Natural killer cell (primary cell): ENCODE measurements at places on chromosomes 7 and 10. TPM values are rescaled to one million over a fixed set of nuclear protein-coding genes. Genes with fewer than 3 reads are reported as not detected.

The PNLIPRP3 gene
- total RNA-seq, result not detected

The HKDC1 gene
- 0.50 TPM for total RNA-seq

The JAKMIP3 gene
- 0.20 TPM for total RNA-seq

The LIPN gene
- total RNA-seq, result 0.66 TPM

The VAX1 gene
- total RNA-seq, result not detected

The SPDYE2B gene
- total RNA-seq, result not detected

The UCMA gene
- total RNA-seq, result not detected

The PTPRN2 gene
- 1.3 TPM for total RNA-seq

The C10orf67 gene
- total RNA-seq, result not detected

The BLNK gene
- 4.0 TPM for total RNA-seq

The NME8 gene
- 23.5 TPM for total RNA-seq

DNA sequence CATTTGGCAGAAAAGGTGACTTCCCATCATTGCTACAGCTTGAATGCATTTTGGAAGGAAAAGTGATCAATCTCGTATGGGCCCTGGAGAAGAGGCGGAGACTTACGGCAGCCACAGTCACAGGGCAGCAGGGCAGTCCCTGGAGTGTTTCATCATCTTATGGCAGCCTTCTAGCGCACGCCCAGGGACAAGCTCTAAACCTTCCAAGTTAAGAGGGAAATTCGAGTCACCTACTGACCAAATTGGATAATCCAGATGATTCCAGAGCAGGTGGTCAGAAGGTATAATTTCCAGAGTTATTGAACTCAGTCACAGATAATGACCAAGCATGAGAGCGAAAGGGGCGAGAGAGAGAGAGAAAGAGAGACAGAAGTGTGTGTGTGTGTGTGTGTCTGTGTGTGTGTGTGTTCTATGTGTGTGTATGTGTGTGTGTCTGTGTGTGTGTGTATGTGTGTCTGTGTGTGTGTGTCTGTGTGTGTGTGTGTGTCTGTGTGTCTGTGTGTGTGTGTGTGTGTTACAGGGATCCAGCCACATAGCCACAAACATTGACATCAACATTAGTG is 123.7 kb upstream of the ADAM12 start:
- H3K4me3 ChIP-seq, result no peak overlapping the region
- no peaks in the 10 kb centered on the region for H3K36me3 ChIP-seq
- no peak overlapping the region for H3K27ac ChIP-seq
- no peak for DNase-seq
- no peaks in the 10 kb centered on the region for H3K27me3 ChIP-seq

GRCh38 chr10:105279101-105279500 is 638.0 kb downstream of the SORCS3 start:
- no peaks in the 10 kb centered on the region for H3K4me1 ChIP-seq
- no peak overlapping the region for H3K27ac ChIP-seq
- no peak for DNase-seq
- no peaks in the 10 kb centered on the region for H3K27me3 ChIP-seq
- no peak overlapping the region for H3K4me3 ChIP-seq

DNA sequence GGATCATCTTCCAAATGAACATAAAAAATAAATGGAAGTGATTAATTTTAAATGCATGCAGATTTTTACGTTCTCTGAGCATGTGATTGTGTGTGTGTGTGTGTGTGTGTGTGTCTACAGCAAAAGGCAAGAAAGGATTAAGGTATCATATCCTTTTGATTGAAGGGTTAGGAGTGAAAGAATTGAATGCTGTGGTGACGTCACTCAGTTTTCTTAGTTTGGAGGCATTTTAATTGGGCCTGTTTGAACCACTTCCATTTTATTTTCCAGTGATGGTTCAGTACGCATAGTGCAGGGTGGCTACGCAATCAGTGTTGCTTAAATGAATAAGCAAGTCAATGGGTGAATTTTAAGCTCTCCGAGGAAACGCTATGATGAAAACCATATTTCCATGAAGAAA is 31.3 kb downstream of the TACC2 start:
- no peaks in the 10 kb centered on the region for H3K4me1 ChIP-seq
- DNase-seq, result no peak
- H3K36me3 ChIP-seq, result no peaks in the 10 kb centered on the region
- no peak overlapping the region for H3K4me3 ChIP-seq
- H3K27me3 ChIP-seq, result peaks cover 2% of the 10 kb centered on the region
- no peak overlapping the region for H3K27ac ChIP-seq

- no peaks in the 10 kb centered on the region for H3K36me3 ChIP-seq
- H3K27ac ChIP-seq, result no peak overlapping the region
- DNase-seq, result no peak
- no peak overlapping the region for H3K4me3 ChIP-seq
- no peaks in the 10 kb centered on the region for H3K27me3 ChIP-seq
Observed at GRCh38 chr7:6317797-6318438, 45.5 kb upstream of the CYTH3 start.

GRCh38 chr7:112571852-112572607 is 91.2 kb downstream of the LSMEM1 start:
- H3K4me3 ChIP-seq, result no peak overlapping the region
- H3K27me3 ChIP-seq, result no peaks in the 10 kb centered on the region
- no peaks in the 10 kb centered on the region for H3K36me3 ChIP-seq
- H3K27ac ChIP-seq, result no peak overlapping the region
- no peaks in the 10 kb centered on the region for H3K4me1 ChIP-seq
- no peak for DNase-seq

- no peak overlapping the region for H3K4me3 ChIP-seq
- H3K27ac ChIP-seq, result peak overlapping the region; percentile 76
- no peaks in the 10 kb centered on the region for H3K4me1 ChIP-seq
- H3K36me3 ChIP-seq, result no peaks in the 10 kb centered on the region
Observed at GRCh38 chr10:89887406-89887805, 186.0 kb downstream of the KIF20B start.

- no peaks in the 10 kb centered on the region for H3K27me3 ChIP-seq
- peaks cover 31% of the 10 kb centered on the region for H3K4me1 ChIP-seq
- no peak overlapping the region for H3K27ac ChIP-seq
- H3K4me3 ChIP-seq, result no peak overlapping the region
- no peak for DNase-seq
- H3K36me3 ChIP-seq, result no peaks in the 10 kb centered on the region
Observed at GRCh38 chr10:30816159-30816819, 186.7 kb upstream of the LYZL2 start.

- H3K27ac ChIP-seq, result no peak overlapping the region
- no peaks in the 10 kb centered on the region for H3K27me3 ChIP-seq
- no peak overlapping the region for H3K4me3 ChIP-seq
- H3K36me3 ChIP-seq, result no peaks in the 10 kb centered on the region
Observed at GRCh38 chr10:33820531-33820930, 486.1 kb upstream of the NRP1 start.

DNA sequence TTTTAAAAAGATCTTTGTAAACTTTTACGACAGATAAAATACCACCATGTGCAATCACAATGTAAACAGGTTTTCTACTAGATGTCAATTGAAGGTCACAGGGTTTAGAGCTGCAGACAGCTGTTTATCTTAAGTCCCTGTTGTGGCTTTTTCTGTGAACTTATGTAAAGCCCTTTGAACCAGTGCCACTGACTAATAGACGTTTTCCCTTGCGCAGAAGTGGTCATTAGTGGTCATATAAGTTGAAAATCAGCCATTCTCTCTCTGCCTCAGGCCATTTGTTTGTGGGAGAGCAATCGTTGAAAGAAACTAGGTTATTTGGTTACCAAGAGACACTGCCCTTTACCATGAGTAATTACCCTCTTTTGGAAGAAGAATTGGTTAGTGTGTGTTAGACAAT is 23.9 kb downstream of the CACNB2 start:
- no peak overlapping the region for H3K27ac ChIP-seq
- H3K36me3 ChIP-seq, result no peaks in the 10 kb centered on the region
- no peak overlapping the region for H3K4me3 ChIP-seq
- no peaks in the 10 kb centered on the region for H3K4me1 ChIP-seq
- DNase-seq, result no peak
- no peaks in the 10 kb centered on the region for H3K27me3 ChIP-seq

DNA sequence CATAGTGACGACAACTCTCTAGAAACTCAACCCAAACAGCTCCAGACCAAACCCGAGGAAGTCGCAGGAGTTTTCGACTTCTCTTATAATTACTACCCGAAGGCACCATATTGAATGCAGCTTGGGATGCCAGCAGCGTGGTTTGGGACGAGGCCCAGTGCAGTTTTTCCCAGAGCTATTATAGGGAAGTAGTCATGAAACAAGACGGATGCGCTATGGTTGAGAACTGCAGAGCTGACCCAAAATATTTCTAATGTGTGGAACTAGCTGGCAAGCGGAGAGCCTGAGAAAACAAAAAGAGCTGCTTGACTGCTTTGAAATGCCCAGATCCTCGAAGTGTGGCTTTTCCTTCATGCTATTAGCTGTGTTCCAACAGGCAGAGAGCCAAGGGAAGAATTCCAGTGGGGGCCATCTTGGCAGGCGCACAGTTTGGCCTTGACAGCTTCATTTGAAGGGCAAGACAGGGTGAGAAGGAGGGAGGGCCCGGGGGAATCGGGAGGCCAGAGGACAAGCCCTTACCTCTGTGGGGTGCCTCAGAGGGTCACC is 122.7 kb downstream of the CUL2 start:
- no peak for DNase-seq
- no peaks in the 10 kb centered on the region for H3K36me3 ChIP-seq
- no peaks in the 10 kb centered on the region for H3K27me3 ChIP-seq
- no peak overlapping the region for H3K4me3 ChIP-seq

- no peaks in the 10 kb centered on the region for H3K4me1 ChIP-seq
- DNase-seq, result no peak
- no peaks in the 10 kb centered on the region for H3K27me3 ChIP-seq
- H3K36me3 ChIP-seq, result no peaks in the 10 kb centered on the region
- no peak overlapping the region for H3K27ac ChIP-seq
Observed at GRCh38 chr10:93106631-93107072, 33.0 kb downstream of the CYP26A1 start.

DNA sequence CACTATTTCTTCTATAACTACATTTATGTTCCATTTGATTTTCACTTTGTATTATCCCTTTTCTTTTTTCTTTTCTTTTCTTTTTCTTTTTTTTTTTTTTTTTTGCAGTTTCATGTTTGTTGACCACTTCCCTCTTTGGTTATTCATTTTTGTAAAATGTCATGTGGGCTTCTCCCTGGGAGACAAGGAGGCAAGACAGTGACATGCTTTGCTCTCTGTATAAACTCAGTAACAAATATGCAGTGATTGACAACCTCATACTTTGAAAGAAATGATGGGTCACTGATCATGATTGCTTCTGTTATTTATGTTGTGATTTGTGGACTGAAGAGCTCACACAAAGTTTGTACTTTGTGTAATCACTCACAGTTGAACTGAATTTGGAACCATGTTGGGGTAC is 90.2 kb upstream of the ABI1 start:
- H3K27ac ChIP-seq, result no peak overlapping the region
- H3K36me3 ChIP-seq, result no peaks in the 10 kb centered on the region
- peaks cover 4% of the 10 kb centered on the region for H3K27me3 ChIP-seq
- DNase-seq, result no peak
- no peak overlapping the region for H3K4me3 ChIP-seq

GRCh38 chr7:21355406-21355874 is 72.4 kb upstream of the SP4 start:
- H3K27ac ChIP-seq, result peak overlapping the region; percentile 73
- no peak overlapping the region for H3K4me3 ChIP-seq
- no peaks in the 10 kb centered on the region for H3K36me3 ChIP-seq
- DNase-seq, result peak; percentile 43
- H3K27me3 ChIP-seq, result no peaks in the 10 kb centered on the region

DNA sequence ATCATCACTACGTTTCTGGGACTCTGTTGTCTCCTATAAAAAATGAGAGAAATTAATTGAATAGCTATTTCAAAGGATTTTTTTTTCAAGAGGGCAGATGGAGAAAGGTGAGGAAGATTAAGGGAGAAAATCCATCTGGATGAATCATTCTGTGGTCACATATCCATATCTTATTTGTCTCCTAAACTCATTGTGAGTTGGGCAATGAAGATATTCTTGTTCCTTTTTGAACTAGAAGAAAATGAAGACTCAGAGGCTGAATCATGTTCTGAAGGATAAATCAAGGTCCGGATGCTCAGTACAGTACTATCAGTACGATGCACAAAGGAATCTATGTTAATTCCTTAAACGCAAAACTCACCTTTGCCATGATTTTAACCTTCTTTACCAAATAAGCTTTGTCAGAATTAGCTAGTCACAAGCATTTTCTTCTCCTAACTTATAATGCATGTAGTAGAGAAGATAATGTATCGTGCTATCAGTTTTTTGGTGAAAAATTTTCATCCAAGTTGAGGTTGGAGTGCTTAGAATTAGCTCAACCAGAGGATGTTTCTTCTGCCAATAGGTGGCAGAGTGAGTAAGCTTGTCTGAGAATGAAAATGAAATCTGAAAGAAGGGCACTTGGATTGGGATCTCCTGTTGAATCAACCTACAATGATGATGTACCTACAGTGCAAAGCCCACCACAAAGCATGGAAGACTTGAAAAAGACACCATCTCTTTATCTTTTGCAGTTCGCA is 446.9 kb downstream of the KIF20B start:
- H3K27me3 ChIP-seq, result no peaks in the 10 kb centered on the region
- H3K4me3 ChIP-seq, result no peak overlapping the region
- no peak for DNase-seq
- no peaks in the 10 kb centered on the region for H3K36me3 ChIP-seq
- no peak overlapping the region for H3K27ac ChIP-seq

DNA sequence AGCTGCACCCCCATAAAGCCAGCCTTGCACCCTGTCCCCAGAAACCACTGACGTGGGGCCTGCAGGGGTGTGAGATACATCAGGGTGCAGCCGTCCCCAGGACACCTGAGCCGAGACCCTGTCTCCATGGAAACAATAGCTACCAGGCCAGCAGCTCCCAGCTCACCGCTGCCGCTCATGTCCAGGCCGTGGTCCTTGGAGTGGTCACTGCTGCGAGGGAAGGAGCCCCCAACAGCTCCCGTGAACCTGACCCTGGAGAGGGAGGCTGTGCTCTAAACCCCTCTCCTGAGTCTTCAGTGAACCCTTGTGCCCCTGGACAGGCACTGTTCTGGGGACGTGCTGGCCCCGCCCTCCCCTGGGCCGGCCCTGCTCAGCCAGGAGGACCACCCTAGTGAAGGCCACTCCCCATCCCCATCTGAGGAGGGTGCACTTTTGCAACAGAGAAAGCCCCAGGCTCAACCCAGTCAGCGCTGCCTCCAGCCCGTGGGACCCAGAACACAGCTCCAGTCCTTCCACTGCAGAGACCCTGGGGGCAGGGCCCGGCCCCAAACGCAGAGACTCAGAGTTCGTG is 19.6 kb upstream of the INPP5A start:
- DNase-seq, result no peak
- H3K27ac ChIP-seq, result no peak overlapping the region
- peaks cover 3% of the 10 kb centered on the region for H3K27me3 ChIP-seq
- H3K4me1 ChIP-seq, result peaks cover 16% of the 10 kb centered on the region
- H3K36me3 ChIP-seq, result no peaks in the 10 kb centered on the region

DNA sequence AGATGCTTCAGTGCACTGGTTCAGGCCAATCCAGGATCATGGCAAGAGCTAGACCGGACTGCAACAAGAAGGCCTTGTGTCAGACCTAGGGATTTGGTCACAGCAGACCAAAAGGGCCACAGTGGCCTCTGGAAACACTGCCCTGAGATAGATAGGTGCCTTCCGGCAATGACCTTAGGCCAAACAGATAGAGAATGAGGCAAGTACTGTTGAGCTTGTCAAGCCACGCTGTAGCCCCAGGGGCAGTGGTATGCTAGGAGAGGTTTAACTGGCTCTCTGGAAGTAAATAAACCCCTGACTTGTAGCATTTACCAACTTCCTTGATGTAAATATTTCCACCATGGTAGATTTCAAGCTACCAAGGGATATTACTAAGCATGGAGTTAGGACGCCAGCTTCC is 197.5 kb downstream of the GRID1 start:
- H3K36me3 ChIP-seq, result no peaks in the 10 kb centered on the region
- DNase-seq, result no peak
- H3K4me3 ChIP-seq, result no peak overlapping the region
- no peaks in the 10 kb centered on the region for H3K27me3 ChIP-seq
- no peak overlapping the region for H3K27ac ChIP-seq
- H3K4me1 ChIP-seq, result no peaks in the 10 kb centered on the region

GRCh38 chr7:22858274-22858639 is 35.6 kb upstream of the TOMM7 start:
- no peaks in the 10 kb centered on the region for H3K27me3 ChIP-seq
- H3K4me1 ChIP-seq, result peaks cover 20% of the 10 kb centered on the region
- no peak for DNase-seq
- H3K4me3 ChIP-seq, result no peak overlapping the region
